Stimulated activated CD4-positive, alpha-beta T cell treated with anti-CD3 and anti-CD28 coated beads, Interleukin-1b, Interleukin-23, amount 100 ng/mL, for 24 hours (primary cell): ENCODE measurements at places on chromosomes 4 and X.
A peak's percentile ranks its signal among the peaks of the same experiment; 100 is the strongest.

DNA sequence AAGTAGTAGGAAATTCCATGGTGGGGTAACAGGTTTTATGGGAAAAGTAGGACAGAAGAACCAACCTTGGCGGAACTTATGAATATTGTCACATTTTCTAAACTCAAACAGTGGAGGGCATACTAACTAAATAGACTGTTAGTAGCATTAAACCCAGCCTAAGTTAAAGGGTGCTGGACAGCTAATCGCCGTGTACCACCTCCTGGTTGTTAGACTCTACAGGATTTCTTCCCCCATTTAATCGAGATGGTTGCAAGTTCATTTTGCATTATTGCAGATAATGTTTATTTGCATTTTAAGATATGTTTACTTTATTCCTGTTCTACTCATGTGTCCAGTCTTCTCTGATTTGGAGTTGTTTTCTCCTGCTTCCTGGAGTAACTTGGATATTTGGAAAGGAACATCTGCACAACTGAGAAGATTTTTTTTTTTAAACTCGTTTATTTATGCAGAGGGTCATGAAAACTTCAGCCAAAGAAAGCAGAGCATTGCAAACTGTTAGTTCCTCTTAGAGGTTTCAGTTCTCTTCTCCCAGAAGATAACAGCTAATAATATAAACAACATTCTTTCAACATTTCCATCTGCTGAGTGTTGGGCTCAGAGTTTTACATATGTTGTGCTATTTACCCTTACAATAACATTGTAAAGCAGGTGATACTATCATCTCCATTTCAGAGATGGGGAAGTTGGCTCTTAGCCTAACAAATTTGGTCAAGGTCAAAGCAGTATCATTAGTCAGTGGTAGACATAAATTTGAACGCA, 51.5 kb upstream of the TBC1D9 start:
- DNase-seq = no peak

GRCh38 chrX:105266456-105266855, 46.0 kb upstream of the TEX13A start:
- no peak for DNase-seq

DNA sequence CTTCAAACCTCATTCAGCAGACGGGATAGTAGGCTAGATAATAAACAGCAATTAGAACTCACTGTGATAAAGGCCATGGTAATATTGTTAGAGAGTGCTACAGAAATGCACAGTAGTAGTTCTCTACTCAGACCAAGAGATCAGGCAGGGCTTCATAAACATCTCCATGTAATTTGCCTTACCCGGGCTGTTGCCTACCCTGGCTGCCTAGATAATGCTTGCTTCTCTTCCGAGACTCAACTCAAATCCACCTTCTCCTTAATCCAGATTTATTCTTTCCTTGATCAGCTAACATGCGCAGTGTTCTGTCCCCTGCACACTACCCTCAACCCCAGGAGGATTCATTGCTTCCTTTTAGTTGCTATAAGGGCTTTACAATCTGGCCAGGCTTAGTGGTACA, 21.8 kb downstream of the ANK2 start:
- no peak for DNase-seq

DNA sequence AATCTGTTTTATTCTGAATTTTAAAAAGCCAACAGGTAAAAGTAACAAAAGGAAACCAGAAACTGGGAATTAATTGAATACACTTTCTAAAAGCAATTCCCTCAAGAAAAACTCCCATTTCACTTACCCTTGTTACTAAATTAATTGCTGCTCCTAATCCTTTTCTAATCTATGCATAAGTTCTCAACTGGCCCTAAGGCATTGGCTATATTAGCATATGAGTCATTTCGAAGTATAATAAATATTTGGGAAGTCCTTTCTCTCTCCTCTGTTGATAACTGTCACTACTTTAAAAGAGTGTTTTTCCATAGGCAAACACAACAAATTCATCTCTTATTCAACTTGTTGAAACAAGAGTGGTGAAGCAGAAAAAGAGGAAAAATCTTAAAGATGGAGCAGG, 486.5 kb upstream of the HTR2C start:
- no peak for DNase-seq

DNA sequence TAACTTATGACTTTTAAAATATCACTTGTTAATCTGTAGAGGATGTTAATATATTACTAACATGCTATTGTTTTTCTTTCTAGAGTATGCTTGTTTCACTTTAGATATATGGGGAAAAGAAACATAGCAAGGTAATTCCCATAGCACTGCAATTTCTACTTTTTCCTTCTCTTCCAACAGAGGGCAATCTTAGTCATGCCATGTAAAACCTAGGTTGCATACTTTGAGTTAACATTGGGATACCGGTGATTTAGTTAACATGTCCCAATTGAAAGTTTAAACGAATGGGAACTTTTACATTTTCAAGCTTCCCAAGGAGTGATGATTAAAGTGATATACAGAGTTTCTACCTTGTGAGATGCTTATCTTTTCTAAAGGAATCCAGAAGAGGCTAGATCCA, 89.4 kb upstream of the IL13RA1 start:
- no peak for DNase-seq

GRCh38 chrX:150361070-150361776, 1.9 kb upstream of the MAMLD1 start:
- DNase-seq = no peak

DNA sequence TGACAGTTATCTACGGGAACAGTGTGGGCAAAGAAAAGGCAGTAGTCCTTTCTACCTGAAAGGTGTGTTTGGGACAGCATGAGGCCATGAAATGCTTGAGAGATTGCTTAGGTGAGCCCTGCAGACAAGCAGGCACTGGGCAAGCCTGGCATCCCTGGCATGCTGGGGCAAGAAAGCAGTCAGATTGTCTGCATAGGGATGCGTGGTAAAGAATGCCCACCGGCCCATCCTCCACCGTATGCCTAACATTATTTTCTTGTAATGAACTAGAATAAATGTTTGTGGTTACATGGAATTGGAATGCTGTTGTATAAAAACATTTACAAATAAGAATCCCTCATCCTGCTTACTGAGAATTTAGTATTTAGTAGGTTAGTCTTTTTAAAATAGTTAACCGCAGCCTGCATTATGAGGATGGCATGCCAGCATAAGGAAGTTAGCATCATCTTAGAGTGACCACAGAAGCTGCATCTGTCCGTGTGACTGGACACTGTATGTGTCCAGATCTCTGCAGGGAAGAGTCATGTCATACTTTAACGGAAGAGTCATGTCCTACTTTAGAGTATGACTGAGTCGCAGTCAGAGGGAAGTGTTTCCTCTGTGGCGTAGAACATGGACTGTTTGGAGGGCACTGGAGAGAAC, 18.9 kb downstream of the ZBTB49 start:
- no peak for DNase-seq

DNA sequence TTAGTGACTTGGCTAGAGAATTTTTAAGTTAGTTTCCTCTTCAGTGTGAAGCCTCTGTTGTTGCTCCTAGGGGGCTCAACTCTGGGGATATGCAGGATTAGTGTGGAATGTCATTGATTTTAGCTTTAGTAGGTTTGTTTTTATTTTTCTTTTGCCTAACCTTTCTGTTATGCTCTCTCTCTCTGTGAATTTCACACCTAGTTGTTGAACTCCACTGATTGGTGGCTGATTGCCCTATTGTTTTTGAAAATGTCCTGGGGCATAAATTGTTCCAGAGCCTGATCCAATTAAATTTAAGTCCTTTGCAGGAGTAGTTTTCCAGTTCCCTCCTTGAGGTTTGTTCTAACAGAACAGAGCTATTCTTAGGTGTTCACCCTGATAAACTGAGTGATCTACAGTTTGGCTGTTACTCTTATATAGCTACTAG, 393.3 kb upstream of the CTSO start:
- DNase-seq = no peak

DNA sequence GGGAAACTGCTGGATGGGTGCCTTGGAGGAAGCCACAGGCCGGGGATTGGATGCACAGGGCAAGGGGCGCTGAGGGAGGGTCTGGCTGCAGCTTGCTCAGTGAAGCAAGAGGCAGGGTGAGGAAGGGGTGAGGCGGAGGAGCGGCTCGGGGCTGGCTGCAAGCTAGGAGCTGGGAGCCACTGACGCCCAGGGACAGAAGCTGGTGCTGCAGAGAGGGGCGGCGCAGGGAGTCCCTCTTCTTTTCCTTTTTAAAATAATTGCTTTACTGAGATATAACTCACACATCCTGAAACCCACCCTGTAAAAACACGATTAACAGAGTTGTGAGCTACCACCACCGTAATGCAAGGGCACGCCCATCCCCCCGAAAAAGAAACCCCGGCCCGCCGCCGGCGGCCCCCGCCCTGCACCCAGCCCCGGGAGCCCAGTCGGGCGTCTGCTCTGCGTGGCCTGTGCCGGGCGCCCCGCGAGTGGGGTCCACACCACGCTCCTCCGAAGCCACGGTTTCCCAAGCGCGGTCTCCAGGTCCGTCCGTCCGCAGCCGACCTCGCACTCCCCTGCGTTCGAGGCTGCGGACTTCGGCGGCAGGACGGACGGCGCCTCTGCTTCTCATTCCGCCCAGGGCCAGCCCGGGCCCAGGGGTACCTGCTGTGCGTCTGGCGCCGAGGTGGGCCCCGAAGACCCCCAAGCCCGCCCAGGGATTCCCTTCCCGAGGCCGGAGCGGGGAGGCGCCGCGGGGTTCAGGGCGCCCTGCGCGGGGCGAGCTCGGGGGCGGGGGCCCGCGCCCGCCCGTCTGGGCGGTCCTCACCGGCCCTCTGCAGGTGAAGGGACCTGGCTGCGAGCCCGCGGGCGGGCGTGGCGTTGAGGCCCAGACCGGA, 866 bp upstream of the UVSSA start:
- DNase-seq = peak; percentile 29

DNA sequence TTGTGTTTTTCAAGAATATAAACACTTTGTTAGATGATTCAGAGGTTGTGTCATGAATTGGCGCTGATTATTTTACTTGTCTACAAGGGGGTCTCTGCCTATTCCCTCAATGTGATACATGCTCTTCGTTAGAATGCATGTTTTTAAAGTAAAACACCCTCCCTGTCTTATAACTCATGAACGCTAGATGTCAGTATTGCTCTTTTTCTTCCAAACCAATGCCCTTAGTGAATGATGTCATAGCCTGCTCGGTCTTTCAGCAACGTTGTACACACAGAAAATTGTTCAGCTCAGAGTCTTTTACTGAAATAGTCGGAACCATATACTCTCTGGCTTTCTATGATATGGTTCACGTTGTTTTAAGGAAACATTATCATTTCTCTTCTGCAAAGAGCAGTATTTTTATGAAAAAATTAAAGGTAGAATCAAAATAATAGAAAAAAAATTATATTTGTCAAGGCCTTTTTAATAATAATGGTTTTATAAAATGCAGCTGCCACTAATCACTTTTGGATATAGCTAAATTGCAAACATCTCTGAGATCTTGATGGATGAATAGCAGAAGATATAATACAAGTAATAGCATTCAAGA, 292.9 kb downstream of the TLL1 start:
- DNase-seq = no peak

DNA sequence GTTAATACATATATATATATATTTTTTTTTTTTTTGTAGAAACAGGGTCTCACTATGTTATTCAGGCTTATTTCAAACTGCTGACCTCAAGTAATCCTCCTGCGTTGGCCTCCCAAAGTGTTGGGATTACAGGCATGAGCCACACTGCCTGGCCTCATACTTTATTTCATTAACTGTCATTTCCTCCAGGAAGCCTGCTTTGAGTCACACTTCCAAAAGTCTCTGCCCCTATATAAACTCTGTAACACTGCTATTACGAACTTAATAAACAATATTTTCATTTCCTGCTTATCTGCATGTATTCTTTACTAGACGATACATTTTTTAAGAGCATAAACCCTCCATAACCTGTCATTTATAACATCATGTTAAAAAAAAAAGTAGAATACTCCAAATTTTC, 167.2 kb downstream of the WDFY3 start:
- DNase-seq = no peak

GRCh38 chrX:91257388-91257787, 177.3 kb upstream of the PABPC5 start:
- no peak for DNase-seq

GRCh38 chr4:114027596-114027995, 48.1 kb upstream of the ARSJ start:
- DNase-seq = no peak

DNA sequence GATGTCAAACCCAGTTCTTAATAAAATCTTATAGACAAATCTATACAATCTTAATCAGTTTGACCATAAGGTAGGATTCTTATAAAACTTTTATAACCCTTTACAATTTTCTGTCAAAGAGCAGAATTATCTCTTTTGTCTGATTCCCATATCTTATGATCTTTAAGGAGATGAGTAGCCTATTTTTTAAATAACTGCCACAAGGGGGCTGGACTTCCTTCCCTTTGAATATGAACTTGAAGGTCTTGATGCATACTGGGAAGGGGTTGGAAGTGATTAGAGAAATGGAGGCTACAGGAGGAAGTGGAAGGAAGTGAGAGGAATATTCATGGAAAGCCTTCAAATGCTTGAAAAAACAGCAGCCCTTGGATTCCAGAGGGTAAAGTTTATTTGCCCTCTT, 111.1 kb downstream of the APOOL start:
- no peak for DNase-seq

DNA sequence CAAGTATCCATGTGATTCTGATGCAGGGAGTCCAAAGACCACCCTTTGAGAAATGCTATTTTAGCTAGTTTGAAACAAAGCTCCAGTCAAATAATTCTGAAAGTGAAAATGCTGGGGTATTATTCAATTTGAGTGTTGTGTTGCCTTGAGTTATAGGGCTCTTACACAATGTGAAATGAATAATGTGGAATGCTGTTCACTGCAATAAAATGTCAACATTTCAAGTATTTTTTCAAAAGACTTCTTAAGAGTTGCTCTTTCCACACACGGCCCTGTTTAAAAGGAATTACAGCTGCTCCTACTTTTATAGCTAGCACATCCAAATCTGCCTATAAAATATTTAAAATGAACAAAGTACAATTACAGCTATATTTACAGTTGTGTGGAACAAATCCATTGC, 27.5 kb upstream of the PLS3 start:
- no peak for DNase-seq

DNA sequence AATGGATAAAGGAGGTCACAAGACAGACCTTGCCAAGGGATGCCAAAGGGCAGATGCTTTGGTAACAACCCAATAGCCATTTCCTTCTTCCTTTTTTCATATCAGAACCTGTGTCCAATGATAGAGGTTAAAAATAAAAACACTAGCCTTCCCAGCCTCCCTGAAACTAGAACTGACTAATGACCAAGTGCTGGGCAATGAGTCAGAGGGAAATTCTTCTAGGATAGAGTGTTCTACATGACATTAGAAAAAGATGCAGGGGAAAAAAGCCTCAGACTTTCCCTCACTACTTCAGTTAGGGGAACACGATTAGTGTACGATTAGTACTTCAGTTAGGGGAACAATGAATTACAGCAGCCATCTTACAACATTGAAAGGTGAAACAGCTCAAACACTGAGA, 29.3 kb upstream of the FAM47C start:
- no peak for DNase-seq

GRCh38 chr4:140268186-140268841, 105.1 kb upstream of the SCOC start:
- no peak for DNase-seq

- DNase-seq = no peak
These were observed 136.2 kb downstream of the CPZ start for GRCh38 chr4:8728536-8729407.

DNA sequence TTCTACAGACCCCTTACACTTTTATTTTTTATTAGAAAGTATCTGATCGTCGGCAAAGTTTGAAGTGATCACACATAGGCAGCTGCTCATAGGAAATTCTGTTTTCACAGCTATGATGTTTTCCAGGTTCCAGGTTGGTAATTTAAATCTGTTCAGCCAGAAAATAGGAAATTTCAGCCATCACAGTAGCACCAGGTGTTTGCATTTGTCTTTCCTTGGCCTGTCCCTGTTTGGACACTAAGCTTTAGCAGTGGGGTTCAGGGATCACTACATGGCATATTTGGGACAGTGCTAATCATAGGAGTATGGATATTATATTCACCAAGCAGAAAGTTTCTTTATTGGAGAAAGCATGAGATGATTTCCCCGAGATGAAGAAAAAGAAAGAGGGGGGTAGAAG, 92.9 kb downstream of the ANK2 start:
- no peak for DNase-seq
